ENCODE measurements at places on chromosomes 13 and 19. TPM values are rescaled to one million over a fixed set of nuclear protein-coding genes. Genes with fewer than 3 reads are reported as not detected.

Gene MISP3
- total RNA-seq, result 2.7 TPM

Gene MRPL57
- 30.3 TPM for total RNA-seq

Gene LILRB3
- 71.5 TPM for total RNA-seq

DNA sequence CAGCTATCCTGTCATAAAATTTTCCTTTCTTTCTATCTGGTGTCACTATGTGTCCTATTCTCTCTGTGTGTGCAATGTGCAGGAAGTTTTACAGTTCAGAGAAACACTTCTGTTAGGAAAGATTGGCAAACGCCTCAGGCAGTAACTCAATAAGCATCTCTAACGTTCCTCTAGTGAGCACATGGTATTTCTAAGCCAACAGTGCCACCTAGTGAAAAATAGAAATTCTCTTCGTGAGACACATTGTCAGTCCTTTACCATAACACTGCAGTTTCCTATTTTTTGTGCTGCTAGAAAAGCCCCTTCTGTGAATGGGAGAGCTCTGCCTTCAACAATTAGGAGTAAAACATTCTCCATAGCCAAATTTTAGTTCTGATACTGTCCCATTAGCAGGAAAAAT, 50.7 kb downstream of the ZNF723 start:
- no peaks in the 10 kb centered on the region for H3K36me3 ChIP-seq
- no peak for DNase-seq
- H3K27ac ChIP-seq, result no peak overlapping the region
- H3K4me1 ChIP-seq, result no peaks in the 10 kb centered on the region
- H3K4me3 ChIP-seq, result no peak overlapping the region

- no peaks in the 10 kb centered on the region for H3K36me3 ChIP-seq
- DNase-seq, result no peak
- peaks cover 15% of the 10 kb centered on the region for H3K4me1 ChIP-seq
Measured at GRCh38 chr13:36131222-36131930, at the start of gene DCLK1. DCLK1 (minus strand) TSS chr13:36131382.

Data from thoracic aorta (tissue), 2 donors.